B cell (primary cell): ENCODE measurements at places on chromosomes 16 and 17. TPM values are rescaled to one million over a fixed set of nuclear protein-coding genes. Genes with fewer than 3 reads are reported as not detected.

Gene KRTAP4-5
- total RNA-seq, result not detected in 2 replicates

Gene CBFA2T3
- total RNA-seq, result 58.3 and 58.5 TPM in 2 replicates

Gene CAMTA2
- total RNA-seq, result 57.6 and 57.9 TPM in 2 replicates

Gene GJD3
- not detected in 2 replicates for total RNA-seq

Gene PNMT
- total RNA-seq, result 0.39 and 0.76 TPM in 2 replicates

Gene CBX8
- total RNA-seq, result 6.8 and 10.3 TPM in 2 replicates

Gene EVPLL
- total RNA-seq, result not detected in 2 replicates

- DNase-seq, result peak; percentile 53
Observed at GRCh38 chr16:17362183-17362582, 108.6 kb downstream of the XYLT1 start.

DNA sequence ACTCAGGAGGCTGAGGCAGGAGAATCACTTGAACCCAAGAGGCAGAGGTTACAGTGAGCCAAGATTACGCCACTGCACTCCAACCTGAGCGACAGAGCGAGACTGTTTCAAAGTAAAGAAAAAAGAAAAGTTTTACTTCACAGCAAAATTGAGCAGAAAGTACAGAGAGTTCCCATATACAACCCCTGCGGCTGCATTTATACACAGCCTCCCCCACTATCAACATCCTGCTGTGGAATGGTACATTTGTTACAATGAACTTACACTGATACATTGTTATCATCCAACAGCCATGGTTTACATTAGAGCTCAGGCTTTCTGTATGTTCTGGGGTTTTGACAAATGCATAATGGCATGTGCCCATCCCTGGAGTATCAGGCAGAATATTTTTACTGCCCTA, 2.6 kb upstream of the MTHFSD start:
- DNase-seq, result no peak

DNA sequence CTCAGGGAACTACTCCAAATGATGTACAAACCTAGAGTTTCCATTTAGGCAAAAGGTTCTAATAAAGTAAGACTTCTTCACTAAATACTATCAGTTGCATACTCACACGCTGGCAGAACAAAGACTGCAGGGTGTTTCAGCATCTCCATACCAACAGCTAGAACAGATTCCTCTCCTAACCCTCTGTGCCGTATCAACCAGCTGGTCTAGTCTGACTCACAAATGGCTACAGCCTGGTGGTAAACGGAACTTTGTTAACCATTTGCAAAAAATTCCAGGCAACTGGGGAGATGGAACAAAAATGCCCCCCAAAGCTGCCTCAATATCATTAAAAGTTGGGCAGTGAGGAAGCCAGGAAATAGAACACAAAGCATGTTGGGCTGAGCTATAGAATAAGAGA, 217.1 kb downstream of the GRIN2A start:
- no peak for DNase-seq

- DNase-seq, result no peak
Observed at GRCh38 chr16:14490235-14490634, 139.8 kb downstream of the PARN start.

GRCh38 chr17:39920218-39921210, 2.1 kb upstream of the GSDMB start:
- DNase-seq, result peak; percentile 42

DNA sequence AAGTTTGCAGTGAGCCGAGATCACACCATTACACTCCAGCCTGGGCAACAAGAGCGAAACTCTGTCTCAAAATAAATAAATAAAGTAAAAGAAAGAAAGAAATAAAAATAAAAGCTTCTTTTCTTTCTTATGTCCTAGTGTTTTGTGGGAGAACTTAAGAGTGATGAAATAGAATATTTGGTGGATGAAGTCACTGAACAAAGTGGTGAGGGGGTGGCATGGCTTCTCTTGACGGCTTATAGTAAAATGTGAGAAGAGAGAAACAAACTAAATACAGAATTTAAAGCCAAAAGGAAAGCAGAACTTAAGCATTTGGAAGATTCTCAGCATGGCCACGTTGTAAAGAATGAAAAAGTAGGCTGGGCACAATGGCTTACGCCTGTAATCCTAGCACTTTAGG, 15.3 kb downstream of the SGF29 start:
- DNase-seq, result no peak

DNA sequence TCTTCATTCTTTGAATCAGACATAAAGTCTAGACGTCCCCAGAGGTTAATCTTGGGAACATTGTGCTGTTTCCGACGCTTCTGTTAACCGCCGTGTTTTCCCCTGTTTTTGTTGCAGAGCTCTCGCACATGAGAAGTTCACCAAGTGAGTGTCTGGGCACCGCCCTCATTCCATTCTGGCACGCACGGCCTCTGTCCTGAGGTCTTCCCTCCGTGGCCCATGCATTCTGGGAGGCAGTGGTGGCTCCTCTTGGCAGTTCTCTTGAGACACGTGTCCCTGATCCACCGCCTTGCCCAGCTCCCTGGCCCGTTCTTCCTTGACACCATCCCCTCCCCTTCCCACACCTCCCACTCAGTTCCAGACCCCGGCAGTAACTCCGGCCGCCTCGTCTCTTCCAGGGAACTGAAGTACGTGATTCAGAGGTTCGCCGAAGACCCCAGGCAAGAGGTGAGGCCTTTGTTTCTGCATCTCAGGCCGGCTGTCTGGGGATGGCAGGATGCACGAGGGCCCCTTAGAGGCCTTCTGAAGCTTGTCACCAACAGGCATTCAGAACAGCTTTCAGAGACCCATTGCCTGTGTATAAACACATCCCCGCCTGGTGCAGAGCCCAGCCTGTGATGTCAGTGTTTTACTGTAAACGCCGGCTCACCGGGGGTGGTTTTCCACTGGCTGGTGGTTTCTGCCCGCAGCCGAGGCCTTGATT, 85.9 kb upstream of the PLCG2 start:
- DNase-seq, result no peak

DNA sequence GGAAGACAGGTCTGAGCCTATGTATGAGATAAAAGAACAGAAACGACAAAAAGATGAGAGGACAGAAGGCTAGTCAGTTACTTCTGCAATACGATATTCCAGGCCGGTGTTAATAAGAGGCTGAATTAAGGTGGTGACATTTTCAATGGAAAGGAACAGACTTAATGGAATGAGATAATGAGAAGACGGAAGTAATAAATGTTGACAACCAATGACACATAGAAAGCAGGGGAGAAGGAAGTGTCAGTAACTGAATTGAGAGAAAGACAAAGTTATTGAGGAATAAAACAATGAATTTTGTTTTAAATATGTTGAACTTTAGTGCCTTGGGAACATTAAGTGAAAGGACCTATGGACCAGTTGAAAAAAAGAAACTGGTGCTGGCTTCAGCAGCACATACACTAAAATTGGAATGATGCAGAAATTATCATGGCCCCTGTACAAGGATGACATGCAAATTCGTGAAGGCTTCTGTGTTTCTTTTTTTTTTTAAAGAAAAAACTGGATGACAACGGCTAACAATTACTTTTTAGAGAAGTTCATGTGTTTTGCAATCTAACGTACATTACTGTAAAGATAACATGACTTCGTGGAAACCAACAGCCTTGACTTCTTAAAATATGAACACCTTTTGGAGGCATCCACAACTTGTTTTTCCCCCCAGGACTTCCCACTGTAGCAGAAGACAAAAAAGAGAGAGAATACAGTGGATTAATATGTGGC, 18.5 kb upstream of the CPD start:
- DNase-seq, result no peak

GRCh38 chr16:86878236-86879080, 300.1 kb downstream of the FOXL1 start:
- no peak for DNase-seq

- no peak for DNase-seq
Observed at GRCh38 chr16:27907457-27907972, 156.0 kb downstream of the GSG1L start.

- DNase-seq, result peak; percentile 79
Observed at GRCh38 chr16:67928561-67929364, 2.9 kb downstream of the CTRL start.

DNA sequence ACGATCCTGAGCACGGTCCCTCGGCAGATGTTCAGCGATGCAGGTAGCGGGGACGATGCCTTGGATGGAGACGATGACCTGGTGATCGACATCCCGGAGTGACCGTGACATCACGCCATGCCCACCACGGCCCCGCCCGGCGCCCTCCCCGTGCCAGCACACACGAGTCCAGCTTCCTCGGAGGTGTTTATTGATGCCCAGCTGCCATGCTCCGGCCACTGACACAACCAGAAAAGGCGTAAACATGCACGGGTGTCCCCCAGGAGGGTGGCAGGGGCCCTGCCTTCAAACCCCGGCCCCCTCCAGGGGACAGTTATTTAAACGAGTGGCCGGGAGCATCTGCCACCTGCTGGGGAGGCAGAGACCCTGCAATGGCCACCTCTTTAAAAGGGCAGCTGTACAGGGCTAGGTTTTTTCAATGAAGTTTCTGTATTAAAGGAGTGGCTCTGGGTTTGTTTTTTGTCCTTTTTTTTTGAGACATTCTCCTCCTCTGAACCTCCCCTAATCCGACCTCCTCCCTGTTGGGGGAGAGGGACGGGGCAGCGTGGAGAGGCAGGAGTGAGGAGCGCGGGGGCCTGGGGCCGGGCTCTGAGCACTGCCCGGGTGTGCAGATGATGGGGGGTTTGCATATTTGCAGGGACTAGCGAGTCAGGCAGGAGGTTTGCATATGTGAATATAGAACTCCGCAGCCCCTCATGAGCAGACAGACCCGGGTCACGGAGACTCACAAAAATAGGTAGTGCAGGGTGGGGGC, 5.3 kb downstream of the DOC2A start:
- DNase-seq, result peak; percentile 62

GRCh38 chr17:83005639-83006038, 73.8 kb upstream of the METRNL start:
- DNase-seq, result no peak

GRCh38 chr16:89552913-89553312, 7.6 kb upstream of the RPL13 start:
- no peak for DNase-seq

GRCh38 chr17:72560303-72561247, 439.8 kb downstream of the SOX9 start:
- peak; percentile 52 for DNase-seq
